ENCODE measurements at places on chromosomes 4 and X. TPM values are rescaled to one million over a fixed set of nuclear protein-coding genes. Genes with fewer than 3 reads are reported as not detected.

Gene EDA2R
- total RNA-seq: 13.6 TPM

Gene COL4A6
- total RNA-seq: 4.2 TPM

Gene NPY2R
- total RNA-seq: not detected

Gene NXF2
- not detected for total RNA-seq

Gene SUPT20HL1
- 0.14 TPM for total RNA-seq

Gene CT45A10
- not detected for total RNA-seq

Gene SMIM10
- total RNA-seq: 7.8 TPM

Gene EFHC2
- 0.28 TPM for total RNA-seq

Gene TIGD4
- total RNA-seq: 0.14 TPM

Gene RAB41
- not detected for total RNA-seq

Gene ZNF630
- total RNA-seq: 2.1 TPM

Gene CFP
- 0.14 TPM for total RNA-seq

Gene HERC6
- 3.8 TPM for total RNA-seq

Gene ACOX3
- 27.7 TPM for total RNA-seq

Gene TAF7L
- total RNA-seq: 0.43 TPM

Gene HEPH
- 15.1 TPM for total RNA-seq

Gene LNX1
- 1.7 TPM for total RNA-seq

Gene SPANXA1
- 0.28 TPM for total RNA-seq

Gene SNCA
- 43.2 TPM for total RNA-seq

Gene NSUN7
- under 0.01 TPM for total RNA-seq

Gene HSFX4
- not detected for total RNA-seq

Gene RGN
- total RNA-seq: 3.3 TPM

Gene DMD
- 3.4 TPM for total RNA-seq

Gene ADH6
- total RNA-seq: not detected

Gene FANCB
- 4.6 TPM for total RNA-seq

Gene DOK7
- not detected for total RNA-seq

Gene GPR119
- not detected for total RNA-seq

Gene HMGB3
- total RNA-seq: 7.1 TPM

Gene NRK
- total RNA-seq: 2.1 TPM

Gene ARHGAP4
- total RNA-seq: 1.3 TPM

Gene MAGEA9B
- not detected for total RNA-seq
